ENCODE measurements at places on chromosomes 12 and 14.

GRCh38 chr14:31785574-31785973 lies 224.4 kb downstream of the NUBPL start:
- no peak for DNase-seq

DNA sequence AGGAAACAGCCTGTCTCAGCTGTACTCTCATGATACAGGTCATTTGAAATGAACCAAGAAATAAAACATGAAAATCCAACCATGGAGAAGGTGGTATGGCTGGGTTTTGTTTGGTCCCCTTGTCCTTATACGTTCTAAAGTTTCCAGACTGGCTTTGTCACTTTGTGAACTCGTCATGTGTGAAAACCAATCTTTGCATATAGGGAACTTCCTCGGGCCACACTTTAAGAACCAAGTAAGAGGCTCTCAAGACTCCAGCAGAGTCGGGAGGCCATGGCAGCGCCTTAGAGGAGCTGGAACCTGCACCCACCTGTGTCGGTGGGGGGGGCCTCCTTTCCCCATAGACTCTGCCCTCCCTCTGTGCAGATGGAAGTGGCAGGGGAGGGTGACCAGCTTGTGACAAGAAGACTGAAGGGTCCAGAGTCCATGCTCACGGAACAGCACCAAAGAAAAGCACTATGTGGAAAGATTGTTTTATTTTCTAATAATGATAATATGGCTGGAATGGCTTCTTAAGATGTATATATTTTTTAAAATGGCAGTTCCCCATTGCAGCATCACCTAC lies 125.3 kb downstream of the ESRRB start:
- DNase-seq = peak; percentile 33

- DNase-seq = no peak
Measured at GRCh38 chr12:67710582-67710981, 62.0 kb downstream of the DYRK2 start.

GRCh38 chr12:81347404-81347803 lies 269.5 kb downstream of the ACSS3 start:
- DNase-seq = no peak

All from sigmoid colon (tissue), 7 donors.